NCI-H2029 (cell line): ENCODE measurements at places on chromosomes 13 and 19.

DNA sequence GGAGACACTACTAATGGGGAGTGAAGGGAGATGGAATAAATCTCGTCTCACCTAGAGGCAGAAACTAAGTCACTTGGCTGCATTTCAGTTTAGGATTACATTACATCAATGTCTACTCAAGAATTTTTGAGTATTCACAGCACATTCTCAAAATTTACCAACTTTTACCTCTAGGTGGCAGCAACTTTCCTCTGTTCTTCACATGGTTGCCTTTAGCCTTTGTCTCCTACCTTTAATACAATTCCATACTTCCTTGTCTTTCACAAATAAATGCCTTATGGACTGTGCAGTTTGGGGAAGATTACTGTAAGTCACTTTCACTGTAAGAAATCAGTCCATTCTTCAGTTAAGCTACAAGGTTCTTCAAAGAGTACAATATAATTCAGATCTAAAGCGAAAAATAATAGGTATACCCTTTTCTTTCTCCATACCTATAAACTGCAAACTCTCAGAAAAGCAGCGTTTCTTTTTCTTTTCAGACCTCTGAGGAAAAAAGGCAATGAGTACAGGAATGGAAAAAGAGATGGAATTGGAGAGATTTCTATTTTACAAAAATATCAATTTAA is 379.4 kb downstream of the KLF12 start:
- DNase-seq, result peak; percentile 38

DNA sequence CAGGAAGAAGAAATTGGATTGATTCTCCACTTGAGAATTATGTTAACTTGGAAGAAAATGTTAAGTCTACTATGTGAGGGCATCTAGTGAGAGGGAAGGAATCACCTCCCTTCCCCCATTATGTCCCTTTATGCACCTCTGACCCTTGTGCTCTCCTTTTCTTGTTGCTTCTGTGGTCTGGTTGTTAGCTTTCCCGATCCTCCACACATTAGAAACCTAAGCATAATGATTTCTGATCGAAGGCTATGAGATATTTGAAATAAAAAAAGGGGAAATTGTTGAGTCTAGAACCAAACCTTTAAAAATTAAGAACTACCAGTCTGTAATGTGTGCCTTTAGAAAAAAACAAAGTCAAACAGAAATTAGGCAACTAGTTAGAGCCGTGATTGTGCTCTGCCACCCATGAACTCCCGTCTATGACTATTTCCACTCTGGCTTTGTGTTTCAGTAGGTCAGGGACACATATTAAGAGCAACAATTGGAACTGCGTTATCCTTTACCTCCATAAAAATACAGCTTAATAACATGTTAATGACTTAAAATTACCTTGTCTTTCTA is 463 bp upstream of the GPC6 start:
- DNase-seq, result no peak

DNA sequence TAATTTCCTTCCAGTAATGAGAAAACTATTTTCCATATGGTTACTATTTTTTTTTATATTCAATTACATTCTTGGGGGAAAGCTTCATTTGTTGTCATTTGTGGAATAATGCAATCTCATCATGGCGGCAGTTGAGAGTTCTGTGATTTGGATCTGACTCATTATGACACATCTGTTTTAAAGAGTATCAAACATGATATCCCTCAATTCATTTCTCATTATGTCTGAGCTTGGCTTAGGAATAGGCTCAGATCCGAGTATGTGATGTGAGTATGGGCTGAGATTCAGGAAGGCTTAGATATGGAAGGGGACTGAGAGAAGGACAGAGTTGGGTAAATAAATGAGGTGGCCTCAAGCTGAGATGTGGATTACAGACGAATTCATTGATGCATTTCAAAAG is 64.4 kb downstream of the POSTN start:
- no peak for DNase-seq

DNA sequence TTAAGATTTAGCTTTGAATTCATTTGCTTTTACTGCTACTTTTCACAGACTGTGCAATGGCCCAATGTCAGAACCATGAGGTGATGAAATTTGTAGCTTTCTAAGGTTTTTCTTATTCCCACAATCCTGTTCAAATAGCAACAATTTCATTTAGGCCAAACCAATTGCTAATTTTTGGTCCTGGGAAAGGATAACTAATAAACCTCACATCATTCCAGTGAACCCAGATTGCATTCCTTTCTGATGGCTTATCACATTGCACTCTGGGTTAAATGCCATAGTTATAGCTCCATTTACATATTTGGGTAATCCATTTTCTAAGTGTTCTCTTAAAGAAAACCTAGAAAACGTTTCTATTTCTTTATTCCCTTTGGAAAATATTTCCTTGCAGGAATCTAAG is 22.9 kb upstream of the POMP start:
- no peak for DNase-seq

GRCh38 chr19:40567040-40567749 is 9.5 kb upstream of the SHKBP1 start:
- DNase-seq, result no peak
